ENCODE measurements at places on chromosomes 5 and 9.

- DNase-seq, result no peak
These were observed 39.8 kb downstream of the MAMDC2 start for GRCh38 chr9:70083429-70083828.

GRCh38 chr5:77449981-77450380 lies 42.1 kb downstream of the WDR41 start:
- DNase-seq, result no peak

DNA sequence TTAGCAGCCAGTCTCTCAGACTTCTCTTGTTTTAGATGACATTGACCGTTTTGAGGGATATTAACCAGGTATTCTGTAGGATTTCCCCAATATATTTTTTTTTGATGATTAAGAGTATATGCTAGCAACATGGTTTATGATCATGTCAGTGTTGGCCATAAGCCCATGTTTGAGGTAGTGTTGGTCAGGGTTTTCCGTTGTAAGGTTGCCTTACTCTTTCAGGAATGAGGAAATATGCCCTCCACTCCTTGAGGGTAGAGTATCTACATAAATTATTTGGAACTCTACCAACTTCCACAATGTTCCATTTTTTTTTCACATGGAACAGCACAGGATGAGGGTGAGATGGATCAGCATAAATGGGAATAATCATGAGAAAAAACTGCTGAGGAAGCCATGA lies 188.4 kb upstream of the PRDM9 start:
- DNase-seq, result no peak

- DNase-seq, result no peak
These were observed 3.5 kb downstream of the FBXW11 start for GRCh38 chr5:172002840-172003512.

DNA sequence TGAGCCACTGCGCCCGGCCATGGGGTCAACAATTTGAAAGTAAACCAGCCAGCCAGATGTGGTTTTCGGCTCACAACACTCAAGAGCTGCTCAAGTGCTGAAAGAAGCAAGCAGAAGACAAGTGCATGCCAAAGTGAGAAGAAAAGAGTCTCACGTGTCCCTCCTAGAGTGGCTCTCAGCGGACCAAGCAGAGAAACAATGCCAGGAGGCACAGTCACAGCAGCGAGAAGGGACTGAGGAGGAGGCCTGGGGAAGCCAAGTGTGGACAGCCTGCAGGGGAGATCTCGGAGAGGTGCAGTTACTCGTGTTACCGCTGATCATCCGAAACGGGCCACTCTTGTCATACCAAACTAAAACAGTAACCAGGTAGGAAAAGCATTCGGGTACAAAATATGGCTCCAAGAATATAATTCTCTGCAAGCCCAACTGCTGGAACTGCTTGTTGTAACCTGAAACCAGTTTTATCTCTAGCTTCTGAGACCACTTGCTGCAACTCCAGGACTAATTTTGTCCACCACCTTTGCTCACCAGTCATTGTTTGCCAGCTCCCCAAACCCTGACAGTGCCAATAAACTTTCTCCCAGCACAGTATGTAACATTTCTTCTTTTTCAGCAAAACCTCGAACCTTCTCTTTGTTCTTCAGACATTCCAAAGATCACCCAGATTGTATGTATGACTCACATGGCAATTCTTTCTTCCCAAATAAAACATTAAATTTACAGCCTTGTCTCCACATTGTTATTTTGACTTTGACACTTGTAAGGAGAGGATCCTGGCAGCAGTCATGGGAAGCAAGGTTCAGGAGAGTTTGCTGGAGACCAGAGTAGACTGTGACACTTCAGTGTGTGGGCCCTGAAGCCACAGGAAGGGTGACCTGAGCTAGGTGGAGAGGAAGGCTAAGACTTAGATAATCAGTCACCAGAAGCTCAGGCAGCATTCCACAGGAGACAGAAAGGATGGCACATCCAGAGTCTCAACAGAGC lies 6.3 kb downstream of the SLC35D2 start:
- DNase-seq, result no peak

- DNase-seq, result no peak
These were observed 305.2 kb downstream of the EFNA5 start for GRCh38 chr5:107365320-107366109.

GRCh38 chr5:133782736-133783135 lies 170.4 kb upstream of the FSTL4 start:
- DNase-seq, result no peak

GRCh38 chr5:11477786-11478185 lies 426.5 kb downstream of the CTNND2 start:
- no peak for DNase-seq

DNA sequence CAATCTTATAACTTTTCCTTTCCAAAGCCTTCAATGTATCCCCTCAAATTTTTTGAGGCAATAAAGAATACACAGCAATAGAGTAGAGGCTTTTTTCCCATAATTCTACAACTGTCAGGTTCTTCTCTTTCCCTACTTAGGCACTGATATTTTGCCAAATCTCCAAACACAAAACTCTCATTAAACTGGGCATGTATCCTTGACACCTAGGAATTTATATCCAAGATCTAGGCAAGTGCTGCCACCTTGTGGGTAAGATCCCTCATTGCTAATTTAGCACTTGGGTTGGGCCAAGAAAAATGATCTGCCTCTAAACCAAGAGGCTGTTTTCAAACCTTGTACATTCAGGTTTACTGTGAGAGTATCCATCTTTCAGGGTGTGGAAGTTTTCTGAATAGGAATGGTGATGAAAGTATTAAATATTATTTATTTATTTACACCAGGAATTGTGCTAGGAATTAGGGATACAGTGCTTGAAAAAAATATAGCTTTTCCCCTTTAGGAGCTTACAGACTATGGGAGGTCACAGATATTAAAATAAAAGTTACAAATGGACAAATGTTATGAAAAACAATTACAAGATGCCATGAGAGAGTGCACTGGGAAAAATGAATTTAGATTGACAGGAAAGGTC lies 17.6 kb downstream of the TSTD2 start:
- peak; percentile 61 for DNase-seq

DNA sequence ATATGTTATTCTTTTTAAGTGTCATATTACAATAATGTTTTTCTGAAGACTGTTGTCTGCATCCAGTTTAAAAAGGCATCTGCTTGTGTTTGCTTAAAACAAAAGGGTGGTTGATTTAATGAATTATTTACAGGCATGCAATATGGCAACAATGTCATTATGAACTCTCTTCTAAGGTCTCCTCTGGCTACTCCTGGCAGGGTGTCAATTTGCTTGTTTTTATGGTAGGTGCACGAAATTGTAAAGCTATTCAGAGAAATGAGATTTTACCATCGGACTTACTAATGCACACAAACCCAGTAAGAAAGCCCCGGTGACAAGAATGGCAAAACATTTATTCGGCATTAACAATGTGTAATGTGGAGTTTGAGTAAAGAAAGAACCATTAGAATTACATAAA lies 539.8 kb upstream of the ZNF608 start:
- DNase-seq, result no peak

- DNase-seq, result peak; percentile 73
These were observed 1.0 kb downstream of the KLF9 start for GRCh38 chr9:70413464-70413798.

GRCh38 chr5:56052735-56053134 lies 58.0 kb upstream of the IL6ST start:
- no peak for DNase-seq

All from GM13977 (cell line).